ENCODE measurements at places on chromosomes 11 and 22.

DNA sequence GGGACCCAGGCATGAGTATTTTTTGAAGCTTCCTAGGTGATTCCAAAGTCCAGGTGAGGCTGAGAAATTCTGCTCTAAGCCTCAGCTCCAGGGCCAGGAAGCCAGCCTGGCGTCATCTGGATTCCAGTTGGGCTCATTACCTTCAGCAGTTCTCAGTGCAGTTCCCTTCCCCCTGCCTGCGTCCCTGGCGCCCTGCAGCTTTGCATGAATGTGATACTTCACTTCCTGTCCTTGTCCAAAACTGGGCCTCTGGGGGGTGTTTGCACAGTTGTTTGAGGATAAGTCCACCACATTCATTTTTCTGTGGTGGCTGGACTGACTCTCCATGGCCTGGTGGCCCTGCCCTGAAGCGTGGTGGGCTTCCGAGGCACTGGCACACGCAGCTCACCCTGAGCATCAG lies 98.1 kb downstream of the TENM4 start:
- no peak for DNase-seq

- no peak for DNase-seq
Measured at GRCh38 chr22:45425531-45426265, 12.2 kb downstream of the RIBC2 start.

GRCh38 chr22:30000566-30000965 lies 79.7 kb upstream of the HORMAD2 start:
- DNase-seq: no peak

DNA sequence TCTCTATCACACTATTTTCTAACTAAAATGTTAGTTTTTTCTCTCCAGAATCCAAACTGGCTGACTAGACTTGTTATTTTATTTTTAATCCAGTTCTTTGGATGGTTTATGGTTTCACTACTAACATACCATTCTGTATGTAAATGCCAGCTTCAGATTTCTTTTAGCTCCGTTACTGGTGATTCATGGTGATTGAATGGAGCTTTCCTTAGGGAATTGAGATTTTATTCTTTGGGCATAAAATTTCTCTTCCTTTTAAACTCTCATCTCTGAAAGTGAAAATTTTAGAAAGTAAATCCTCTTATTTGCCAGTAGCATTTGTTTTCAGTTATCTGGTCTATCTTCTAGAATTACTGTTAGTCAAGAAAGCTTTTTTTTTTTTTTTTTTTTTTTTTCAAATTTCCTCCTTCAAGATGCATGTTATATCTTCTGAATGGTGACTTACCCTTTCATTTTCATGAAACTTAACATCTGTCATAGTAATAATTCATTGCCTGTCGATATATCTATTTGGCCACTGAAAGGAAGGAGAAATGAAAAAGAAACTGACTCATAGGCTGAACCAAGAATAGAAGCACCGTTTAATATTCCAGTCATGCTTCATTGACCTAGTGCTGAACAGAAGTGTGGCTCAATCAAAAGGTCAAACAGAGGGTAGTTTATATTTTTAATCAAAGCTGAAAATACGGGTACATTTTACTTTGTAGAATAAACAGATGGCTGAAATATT lies 6.4 kb downstream of the ENDOD1 start:
- no peak for DNase-seq

GRCh38 chr11:118529584-118530175 lies 1.3 kb upstream of the TMEM25 start:
- no peak for DNase-seq

DNA sequence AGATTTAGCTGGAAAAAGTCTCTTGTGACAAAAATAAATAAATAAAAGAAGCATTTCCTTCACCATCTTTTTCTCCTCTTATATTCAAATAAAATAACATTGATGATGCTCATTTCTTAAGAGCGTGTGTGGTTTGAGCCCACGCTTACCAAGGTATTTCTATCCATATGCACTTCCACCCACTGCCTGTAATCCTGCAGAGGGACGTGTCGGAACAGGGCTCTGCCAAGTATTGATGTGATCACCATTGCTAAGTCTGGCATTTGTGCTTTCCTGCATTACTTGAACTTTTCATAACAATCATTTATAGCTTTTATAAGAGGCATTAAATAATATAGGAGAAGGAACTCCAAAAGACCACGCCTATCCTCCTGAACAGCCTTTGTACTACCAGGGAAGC lies 107.6 kb downstream of the SHANK2 start:
- no peak for DNase-seq

DNA sequence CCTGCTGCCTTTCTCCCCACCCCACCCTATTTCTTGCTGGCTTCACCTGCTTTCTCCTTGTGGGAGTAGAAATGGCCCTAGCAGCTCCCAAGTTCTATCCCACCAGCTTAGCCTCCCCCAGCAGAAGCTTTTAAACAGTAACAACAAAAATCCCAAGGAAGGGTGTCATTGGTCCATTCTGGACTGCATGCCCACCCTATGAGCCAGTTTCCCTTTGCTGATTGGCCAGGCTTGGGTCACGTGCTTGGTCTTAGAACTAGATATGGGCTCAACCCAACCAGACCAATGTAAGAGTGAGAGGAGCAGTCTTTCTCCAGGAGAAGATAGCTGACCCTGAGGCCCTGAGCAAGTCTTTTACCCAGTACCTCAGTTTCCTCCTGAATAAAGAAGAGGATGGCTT lies 2.3 kb downstream of the MTFP1 start:
- no peak for DNase-seq

DNA sequence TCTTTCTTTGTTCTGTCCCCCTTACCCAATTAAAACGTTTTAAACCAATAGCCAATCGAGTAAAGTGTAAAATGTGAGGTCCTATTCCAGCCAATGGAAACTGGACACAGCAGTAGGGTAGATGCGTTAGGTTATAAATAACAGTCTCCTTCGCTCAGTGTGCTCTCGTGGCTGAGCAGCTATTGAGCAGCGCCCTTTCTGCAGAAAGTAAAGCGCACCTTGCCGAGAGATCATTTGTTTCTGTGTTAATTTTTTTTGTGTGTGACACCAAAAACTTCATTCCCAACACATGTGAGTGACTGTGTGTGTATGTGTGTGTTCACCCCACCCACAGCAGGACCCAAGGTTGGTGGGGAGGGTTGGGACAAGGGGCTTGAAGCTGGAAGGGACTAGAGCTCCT lies 7.2 kb upstream of the TTLL1 start:
- no peak for DNase-seq

- no peak for DNase-seq
Measured at GRCh38 chr11:100812517-100812916, 125.4 kb downstream of the ARHGAP42 start.

DNA sequence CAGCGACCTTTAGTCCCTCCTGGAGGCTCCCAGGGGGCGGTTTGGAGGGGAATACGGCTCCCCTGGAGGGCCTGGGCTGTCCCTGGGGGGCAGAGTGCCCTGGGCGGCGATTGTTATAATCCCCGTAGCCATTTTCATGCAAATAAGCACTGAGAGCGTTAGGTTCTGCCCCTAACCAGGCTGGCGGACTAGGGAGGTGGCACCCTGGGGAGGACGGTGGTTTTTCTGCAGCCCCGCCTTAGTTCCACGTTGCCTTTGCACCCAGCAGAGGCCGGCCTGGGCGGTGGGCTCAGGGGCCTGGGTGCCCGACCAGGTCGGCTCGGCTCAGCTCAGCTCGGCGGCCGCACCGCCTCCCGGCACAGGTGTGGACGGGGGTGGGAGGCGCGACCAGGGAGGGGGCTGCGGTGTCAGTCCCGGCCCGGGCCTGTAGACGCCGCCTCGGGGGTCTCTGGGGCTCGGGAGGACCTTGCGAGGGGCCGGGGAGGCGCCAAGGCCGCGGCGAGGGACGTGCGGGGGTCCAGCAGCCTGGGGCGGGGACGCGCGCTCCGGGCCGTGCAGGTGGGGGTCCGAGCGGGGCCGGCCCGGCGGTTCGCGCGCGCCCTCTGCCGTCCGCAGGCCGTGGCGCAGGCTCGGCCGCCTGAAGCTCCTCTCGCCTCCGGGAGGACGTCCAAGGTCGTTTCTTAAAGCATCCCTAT lies 2.3 kb upstream of the DUSP8 start:
- peak; percentile 54 for DNase-seq

DNA sequence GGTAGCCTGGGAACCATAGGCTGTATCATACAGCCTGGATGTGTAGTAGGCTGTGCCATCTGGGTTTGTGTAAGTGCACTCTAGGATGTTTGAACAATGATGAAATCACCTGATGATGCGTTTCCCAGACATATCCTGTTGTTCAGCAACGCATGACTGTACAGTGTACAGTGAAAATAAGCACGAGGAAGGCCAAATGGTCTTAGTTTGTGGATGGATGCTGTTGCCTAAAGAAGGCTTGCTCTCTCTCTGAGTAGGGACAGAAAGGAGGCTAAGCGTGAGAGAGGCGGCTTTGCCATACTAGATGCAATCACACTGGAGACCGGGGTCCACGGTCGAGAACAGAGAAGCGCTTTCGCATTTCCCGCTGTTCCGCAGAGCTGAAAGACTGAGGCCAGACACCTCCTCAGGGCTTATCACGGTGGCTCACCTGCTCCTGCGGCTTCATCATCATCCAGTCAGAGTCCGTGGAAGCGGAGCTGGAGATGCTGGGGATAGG lies 27.6 kb upstream of the APLP2 start:
- no peak for DNase-seq

DNA sequence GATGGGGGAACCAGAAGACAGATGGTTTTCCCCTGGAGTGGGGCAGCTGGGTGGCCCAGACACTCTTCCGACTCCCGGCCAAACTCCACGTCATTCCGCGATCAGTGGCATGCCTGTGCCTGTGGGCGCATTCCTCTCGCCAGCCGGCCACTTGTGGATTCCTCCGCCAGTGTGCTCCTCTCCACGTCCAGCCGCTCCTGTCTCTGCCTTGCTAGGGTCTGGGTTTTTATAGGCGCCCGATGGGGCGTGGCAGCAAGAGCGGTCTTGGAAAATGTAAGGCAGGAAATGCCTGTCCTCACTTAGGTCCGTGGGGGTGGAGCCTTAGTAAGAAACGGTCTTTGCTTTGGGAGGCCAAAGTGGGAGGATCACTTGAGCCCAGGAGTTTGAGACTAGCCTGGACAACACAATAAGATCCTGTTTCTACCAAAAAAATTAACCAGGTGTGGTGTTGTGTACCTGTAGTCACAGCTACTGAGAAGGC lies 81.6 kb upstream of the SEPTIN5 start:
- DNase-seq: no peak

GRCh38 chr11:132743601-132744000 lies 788.7 kb downstream of the OPCML start:
- no peak for DNase-seq

DNA sequence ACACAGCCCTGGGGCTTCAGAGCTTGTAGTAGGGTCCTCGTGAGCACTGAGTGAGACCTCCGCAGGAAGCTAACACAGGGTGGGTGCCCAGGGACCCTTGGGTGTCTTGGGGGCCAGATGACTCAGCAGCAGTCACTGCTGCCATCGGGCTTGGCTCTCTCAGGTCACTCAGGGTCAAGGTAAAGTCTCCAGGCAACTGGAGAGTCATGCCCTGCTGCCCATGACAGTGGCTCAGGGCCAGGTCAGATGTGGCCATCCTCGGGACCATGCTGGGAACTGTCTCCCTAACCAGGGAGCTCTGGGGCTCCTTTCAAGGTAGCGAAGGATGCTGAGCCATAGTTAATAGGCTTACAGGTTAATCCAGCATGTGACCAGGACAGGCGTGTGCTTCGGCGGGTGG lies 44.4 kb upstream of the SLC22A12 start:
- DNase-seq: no peak

DNA sequence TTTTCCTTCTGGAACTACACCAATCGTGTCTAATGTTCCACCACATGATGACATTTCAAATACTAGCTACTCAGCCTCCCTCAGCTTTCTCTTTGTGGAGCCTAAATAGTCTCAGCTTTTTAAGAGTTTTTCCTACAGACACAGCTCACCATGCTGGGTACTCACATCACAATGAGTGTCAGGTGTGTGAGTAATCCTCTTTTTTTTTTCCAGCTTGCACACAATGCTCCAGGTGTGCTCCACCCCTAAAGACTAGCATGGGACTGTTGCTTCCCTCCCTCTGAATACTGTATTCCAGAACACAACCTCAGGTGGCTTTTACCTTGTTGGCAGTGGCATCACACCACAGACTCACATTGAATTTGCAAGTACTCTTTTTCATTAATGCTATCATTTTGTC lies 11.7 kb downstream of the BTG4 start:
- DNase-seq: no peak

DNA sequence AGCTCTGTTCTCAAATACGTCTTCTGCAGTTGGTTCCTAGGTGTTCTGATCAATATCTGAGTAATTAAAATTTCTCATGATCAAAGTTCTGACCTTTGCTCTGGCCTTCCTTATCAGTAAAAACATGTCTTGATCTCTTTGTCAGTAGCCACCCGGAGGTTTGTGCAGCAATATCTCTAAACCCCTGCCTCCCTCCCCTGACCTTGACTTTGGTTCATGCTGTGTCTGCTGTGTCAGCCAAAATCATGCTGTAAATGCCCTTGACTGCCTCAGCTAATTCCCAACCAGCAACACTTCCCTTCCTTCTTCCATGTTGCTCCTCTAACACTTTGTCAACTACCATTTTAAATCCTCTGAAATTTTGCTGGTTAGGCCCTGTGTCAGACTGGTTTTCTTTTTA lies 424.7 kb downstream of the FAM181B start:
- DNase-seq: no peak

GRCh38 chr11:44018127-44018521 lies 29.7 kb upstream of the ACCSL start:
- no peak for DNase-seq

Measured in activated gamma-delta T cell treated with Interleukin-2 at 50 U/mL for 16 hours (primary cell).